ENCODE measurements at places on chromosomes 2 and 18. TPM values are rescaled to one million over a fixed set of nuclear protein-coding genes. Genes with fewer than 3 reads are reported as not detected.

ARL4C gene
- total RNA-seq = 147 TPM

ICA1L gene
- total RNA-seq = 4.2 TPM

MATN3 gene
- total RNA-seq = 1.1 TPM

RTP5 gene
- total RNA-seq = not detected

NYAP2 gene
- not detected for total RNA-seq

C2orf42 gene
- total RNA-seq = 11.9 TPM

SAP130 gene
- total RNA-seq = 2.3 TPM

DSG1 gene
- total RNA-seq = not detected

LIMS2 gene
- 2.9 TPM for total RNA-seq

ZC3H6 gene
- 3.4 TPM for total RNA-seq

RAPGEF4 gene
- 0.90 TPM for total RNA-seq

SCYGR4 gene
- total RNA-seq = not detected

RAB31 gene
- 72.1 TPM for total RNA-seq

HAAO gene
- total RNA-seq = 0.47 TPM

BMP10 gene
- not detected for total RNA-seq

CCDC178 gene
- not detected for total RNA-seq

C2orf76 gene
- 7.6 TPM for total RNA-seq

RGPD3 gene
- under 0.01 TPM for total RNA-seq

PSMD14 gene
- total RNA-seq = 74.4 TPM

CCDC88A gene
- 30.4 TPM for total RNA-seq

MC2R gene
- total RNA-seq = not detected

EN1 gene
- total RNA-seq = 0.08 TPM

HRH4 gene
- total RNA-seq = 0.08 TPM

TMEM18 gene
- 8.0 TPM for total RNA-seq

MC4R gene
- total RNA-seq = not detected

CDK5R2 gene
- 0.08 TPM for total RNA-seq

CELF4 gene
- total RNA-seq = not detected

DSG4 gene
- total RNA-seq = not detected

IMMT gene
- total RNA-seq = 50.3 TPM

LINC00305 gene
- total RNA-seq = not detected

SOX11 gene
- total RNA-seq = not detected

KYNU gene
- 1.3 TPM for total RNA-seq

IL1A gene
- not detected for total RNA-seq

ALPP gene
- not detected for total RNA-seq

ZNF397 gene
- 18.3 TPM for total RNA-seq

MAL gene
- total RNA-seq = not detected

DNER gene
- total RNA-seq = 0.60 TPM

UGT1A7 gene
- total RNA-seq = not detected

TBR1 gene
- total RNA-seq = not detected

BCS1L gene
- total RNA-seq = 34.0 TPM

ZNF638 gene
- total RNA-seq = 118 TPM

GRP gene
- not detected for total RNA-seq

PRKAG3 gene
- total RNA-seq = 4.1 TPM

SPP2 gene
- total RNA-seq = not detected

All from smooth muscle cell of the coronary artery (primary cell).